NCI-H1930 (cell line): ENCODE measurements at places on chromosomes 16 and 17.

GRCh38 chr17:21285164-21286065, 904 bp downstream of the MAP2K3 start:
- no peak for DNase-seq

DNA sequence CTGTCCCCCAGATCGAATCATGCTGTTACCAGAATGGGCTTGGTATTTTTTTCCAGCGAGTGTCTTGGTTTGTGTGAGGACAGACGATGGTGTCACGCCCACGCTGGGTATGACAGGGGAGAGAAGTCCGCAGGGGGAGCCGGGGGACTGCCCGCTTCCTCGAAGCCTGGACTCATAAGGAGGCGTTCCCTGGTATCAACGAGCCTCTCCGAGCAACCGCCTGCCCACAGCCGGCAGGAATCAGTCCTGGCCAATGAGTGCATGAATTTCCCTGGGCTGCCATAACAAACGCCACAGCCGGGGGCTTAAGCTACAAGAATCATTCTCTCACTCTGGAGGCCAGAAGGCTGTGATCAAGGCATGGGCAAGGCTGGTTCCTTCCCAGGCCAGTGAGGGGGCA, 26.1 kb upstream of the JPH3 start:
- no peak for DNase-seq

DNA sequence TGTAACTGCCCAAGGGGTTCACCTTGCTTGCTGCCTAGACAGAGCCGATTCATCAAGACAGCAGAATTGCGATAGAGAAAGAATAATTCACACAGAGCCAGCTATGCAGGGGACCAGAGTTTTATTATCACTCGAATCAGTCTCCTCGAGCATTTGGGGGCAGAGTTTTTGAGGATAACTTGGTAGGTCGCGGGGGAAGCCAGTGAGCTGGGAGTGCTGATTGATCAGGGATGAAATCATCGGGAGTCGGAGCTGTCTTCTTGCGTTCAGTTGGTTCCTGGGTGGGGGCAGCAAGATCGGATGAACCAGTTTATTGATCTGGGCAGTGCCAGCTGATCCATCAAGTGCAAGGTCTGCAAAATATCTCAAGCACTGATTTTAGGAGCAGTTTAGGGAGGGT, 9.1 kb downstream of the ITGAM start:
- DNase-seq = no peak

DNA sequence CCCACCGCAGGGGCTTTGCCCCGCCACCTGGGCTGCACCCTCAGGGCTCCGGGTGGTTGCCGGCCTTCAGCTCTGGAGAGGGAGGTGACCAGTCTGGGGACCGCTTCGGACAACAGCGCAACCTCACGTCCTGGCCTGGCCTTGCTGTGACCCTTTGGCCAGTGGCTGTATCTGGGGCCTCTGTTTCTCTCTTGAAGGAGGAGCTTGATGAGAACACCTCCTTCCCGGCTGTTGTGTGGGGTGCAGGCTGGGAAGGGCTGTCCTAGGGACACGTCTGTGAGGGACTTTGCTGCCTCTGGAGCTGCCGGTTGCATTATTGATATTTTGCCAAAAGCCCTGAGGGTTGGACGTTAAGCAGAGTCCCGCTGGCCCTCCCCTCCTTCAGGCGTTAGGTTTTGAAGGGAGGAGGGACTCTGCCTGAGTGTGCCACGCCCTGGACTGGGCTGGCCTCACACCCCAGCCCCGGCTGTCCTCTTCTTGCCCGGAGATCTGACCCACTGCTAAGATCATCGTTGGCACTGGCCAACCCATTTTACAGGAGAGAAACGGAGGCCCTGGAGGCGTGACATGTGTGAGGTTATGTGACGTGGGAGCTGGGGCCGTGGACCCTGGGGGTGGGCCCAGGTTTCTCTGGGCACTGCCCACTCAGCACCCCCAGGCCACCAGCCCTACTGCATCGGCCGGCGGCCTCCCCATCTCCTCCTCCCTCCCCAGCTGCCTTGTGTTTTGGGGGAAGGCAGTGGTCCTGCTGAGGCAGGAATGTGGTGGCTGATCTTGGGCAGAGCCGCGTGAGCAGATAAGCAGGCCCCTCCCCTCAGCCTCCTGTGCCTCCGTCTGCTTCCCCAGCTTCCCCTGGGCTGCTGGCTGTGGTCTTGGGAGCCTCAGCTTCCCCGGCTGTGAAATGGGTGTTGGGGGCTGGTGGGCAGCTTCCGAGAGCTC, 8.5 kb downstream of the ZFPM1 start:
- DNase-seq = no peak

- no peak for DNase-seq
These were observed 20.7 kb upstream of the SIAH1 start for GRCh38 chr16:48405907-48406306.
